ENCODE measurements at places on chromosomes 2 and 18.

DNA sequence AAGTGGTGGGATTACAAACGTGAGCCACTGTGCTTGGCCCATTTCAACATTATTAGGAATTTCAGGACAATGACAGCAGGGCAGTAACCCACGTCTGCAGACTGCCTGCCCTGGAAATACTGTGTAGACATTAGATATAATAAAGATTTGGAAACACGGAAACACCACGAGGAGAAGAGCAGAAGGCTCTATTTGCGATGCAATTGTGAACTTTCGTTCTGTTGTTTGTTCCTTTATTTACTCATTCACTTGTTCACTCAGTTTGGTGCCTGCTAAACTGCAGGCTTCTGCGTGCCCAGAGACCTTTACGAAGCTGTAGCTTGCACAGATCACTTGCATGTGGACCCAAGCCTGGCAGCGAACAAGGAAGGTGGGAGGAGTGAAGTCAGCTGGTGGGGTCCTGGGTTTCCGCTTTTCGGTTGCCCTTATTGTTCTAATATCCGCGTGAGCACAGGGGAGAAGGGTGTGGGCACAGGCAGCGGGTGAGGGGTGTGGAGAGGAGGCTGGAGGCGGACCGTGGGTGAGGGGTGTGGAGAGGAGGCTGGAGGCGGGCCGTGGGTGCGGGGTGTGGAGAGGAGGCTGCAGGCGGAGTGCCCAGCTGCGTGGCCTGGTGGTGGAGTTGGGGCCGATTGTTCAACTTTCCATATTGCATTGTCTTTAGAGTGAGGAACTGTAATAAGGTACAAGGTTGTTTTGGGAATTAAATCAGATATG is 3.4 kb downstream of the COLEC11 start:
- no peak for DNase-seq

DNA sequence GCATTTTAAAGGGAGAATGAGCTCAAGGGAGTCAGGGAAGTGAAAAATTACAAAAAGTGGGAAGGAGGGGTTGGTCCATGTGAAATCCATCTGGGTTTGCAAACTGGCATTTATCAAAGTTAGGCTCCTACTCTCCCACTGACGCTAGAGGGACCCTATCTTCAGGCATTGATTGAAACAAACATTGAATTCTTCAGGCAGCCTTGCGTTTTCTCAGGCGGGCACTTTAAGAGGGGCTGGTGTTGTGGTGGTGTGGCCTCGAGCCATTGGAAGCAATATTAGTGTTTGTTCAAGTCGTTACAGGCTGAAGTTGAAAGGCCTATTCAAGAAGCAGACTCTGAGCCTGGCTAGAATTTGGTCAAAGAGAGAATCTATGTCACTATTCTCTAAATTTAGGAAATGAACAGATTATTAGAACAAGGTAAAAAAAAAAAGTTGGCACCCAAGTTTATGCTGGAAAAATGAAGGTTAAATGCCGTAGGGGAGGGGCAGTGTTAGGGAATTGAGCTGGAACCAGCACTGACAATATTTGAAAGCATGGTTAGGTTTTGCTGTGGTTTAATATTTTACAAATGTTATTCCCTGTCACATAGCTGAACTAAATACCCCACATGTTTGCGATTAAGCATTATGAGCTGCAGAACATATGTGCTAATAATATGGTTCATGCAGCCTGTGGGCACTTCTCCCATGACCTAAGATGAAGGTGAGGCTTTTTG is 36.8 kb downstream of the STON1 start:
- DNase-seq, result no peak

- DNase-seq, result no peak
Measured at GRCh38 chr2:128314348-128315121, 4.1 kb downstream of the HS6ST1 start.

DNA sequence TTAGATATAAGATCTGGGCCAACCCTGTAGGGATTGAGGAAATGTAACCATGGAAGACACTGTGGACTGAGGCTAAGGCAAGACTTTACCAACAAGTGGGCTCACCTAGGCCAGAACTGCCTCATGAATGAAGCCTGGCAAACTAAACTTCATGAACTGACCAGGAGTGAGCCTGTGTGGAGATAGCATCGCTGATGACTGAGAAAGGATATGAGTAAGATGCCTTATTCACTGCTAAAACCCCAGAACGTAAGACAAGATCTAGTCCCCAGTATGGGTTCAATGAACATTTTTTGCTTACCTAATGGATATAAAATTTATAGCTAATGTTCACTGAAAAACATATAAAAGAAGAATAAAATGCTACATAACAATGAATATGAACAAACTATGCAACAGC is 399.8 kb downstream of the SATB2 start:
- DNase-seq, result no peak

DNA sequence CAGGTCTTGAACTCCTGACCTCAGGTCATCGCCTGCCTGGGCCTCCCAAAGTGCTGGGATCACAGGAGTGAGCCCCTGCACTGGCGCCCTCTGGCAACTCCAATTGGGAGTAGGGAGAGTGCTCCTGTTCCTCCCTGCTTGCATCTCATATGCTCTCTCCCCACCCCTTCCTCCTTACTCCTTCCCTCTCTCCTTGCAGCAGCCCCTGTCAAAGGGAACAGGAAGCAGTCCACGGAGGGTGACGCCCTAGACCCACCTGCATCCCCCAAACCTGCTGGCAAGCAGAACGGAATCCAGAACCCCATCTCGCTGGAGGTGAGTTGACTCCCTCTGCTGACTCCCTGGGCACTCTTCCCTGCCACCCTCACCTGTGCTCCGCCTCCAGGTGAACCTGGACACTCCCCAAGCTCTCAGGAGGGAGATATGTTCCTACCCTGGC is 10.7 kb downstream of the ARID5A start:
- no peak for DNase-seq

DNA sequence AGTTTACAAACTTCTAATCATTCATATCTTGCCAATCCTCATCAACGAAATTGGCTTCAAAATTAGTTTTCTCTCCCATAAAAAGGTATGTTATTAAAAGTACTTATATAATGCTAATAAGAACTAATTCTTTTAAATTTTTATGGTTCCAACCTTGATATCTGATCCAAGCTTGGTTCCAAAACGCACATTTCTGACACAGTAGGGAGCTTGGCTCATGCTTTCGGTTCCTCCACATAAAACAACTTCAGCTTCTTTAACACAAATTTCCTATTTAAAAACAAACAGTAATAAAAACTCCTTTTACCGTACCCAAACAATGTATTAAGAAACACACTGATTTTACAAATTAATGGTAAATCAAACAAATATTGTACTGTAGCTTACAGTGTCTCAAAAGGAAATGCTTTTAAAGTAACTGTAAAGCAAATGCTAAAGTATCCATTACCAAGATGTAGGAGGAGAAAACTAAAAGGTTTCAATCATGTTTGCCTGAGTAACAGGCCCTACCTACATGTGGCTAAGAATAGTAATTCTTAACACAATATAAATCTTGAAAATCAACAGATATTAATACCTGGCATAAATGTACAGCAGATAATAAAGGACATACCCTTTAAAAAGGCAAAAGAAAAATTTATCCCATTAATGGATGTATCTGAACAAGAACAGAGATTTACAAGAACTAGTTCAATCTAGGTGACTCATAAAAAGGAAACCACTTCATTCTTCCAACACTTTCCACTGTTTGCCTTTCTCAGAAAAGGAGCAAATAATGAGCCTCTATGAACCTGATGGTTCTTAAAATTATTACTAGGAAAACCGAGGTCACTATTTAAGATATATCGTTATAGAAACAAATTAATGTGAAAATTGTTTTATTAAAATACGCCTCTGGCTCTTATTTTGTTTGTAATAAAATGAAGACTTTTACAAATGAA is 17.5 kb downstream of the ACAA2 start:
- DNase-seq, result no peak

DNA sequence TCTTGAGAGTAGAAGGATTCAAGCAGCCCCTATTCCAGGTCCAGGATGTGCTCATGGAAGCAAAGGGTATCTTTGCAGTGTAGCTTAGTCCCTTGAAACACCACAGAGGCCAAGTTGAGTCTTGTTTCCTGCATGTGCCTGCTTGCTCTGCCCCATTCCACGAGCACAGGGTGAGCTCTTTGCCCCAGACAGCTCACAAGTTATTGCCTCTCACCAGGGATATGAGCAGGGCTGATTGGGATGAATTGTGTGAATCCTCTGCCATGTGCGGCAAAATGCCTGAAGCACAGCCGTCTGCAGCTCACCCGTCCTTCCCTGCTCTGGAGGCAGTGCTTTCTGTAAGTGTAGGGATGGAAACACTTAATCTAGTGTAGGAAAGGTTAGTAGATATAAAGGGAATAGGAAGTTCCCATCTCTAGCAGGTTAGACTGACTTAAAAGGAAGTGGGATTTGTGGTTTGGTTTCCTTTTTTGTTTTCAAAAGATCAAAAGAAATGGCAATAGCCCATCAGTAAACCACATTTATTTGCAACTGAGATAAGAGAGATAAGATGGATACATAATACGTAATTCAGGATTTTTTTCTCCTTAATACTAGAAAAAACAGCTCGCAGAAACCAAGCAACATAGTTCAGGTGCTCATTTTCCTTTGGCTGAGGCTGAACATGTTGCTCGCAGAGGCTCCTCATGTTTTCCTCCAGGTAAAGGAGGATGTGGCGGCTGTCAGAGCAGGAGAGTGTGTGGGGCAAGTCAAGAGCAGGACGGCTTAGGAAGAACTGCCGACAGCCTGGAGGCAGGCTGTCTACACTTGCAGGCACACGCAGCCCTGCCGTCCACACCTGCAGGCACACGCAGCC is 41.4 kb downstream of the TMEM182 start:
- no peak for DNase-seq

- no peak for DNase-seq
Measured at GRCh38 chr2:124810132-124810531, 785.0 kb downstream of the CNTNAP5 start.

All from HAP-1 (cell line).